ENCODE measurements at places on chromosomes 3 and 15.

DNA sequence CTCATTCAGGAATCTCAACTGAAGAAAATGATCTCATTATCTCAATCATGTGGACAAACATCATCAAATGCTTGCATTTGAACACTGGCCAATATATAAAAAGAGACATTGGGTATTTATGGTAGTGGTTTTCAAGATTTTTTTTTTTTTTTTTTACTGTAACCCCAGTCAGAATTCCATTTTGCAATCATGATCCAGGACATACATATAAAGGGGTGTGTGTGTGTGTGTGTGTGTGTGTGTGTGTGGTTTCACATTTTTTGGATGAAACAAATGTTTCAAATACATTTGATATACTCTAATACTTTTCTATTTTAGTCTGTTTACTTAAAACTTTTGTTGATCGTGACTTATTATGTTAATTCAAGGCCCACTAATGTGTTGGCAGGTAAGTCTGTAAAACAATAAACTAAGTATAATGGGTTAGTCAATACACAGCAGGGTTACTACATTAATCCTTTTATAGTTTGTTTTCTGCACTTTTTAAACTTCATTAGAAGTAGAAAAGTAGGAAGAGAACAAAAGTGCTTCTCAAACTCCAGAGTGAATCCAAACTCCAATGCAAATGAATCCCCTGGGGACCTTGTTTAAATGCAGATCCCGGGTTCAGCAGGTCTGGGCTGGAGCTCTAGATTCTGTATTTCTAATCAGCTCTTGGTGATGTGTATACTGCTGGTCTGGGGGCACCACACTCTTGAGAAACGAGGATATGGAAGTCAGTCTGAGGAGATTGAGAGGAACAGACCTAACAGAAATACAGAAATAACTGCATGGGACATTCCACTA is 17.6 kb downstream of the THRB start:
- DNase-seq, result no peak

DNA sequence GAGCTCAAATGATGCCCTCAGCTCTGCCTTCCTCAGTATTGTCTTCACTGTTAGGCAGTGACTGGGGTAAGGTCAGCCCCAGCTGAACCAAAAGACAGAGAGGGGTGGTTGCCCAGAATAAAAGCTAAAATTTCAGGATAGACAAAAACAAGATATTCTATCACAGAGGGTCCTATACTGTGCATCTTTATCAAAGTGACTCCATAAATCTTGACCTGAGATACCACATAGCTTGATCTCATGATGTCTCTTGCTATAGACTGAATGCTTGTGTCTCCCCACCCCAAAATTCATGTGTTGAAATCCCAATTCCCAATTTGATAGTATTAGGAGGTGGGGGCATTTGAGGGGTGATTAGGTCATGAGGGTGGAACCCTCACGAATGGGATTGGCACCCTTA is 30.4 kb downstream of the EIF1B start:
- no peak for DNase-seq

DNA sequence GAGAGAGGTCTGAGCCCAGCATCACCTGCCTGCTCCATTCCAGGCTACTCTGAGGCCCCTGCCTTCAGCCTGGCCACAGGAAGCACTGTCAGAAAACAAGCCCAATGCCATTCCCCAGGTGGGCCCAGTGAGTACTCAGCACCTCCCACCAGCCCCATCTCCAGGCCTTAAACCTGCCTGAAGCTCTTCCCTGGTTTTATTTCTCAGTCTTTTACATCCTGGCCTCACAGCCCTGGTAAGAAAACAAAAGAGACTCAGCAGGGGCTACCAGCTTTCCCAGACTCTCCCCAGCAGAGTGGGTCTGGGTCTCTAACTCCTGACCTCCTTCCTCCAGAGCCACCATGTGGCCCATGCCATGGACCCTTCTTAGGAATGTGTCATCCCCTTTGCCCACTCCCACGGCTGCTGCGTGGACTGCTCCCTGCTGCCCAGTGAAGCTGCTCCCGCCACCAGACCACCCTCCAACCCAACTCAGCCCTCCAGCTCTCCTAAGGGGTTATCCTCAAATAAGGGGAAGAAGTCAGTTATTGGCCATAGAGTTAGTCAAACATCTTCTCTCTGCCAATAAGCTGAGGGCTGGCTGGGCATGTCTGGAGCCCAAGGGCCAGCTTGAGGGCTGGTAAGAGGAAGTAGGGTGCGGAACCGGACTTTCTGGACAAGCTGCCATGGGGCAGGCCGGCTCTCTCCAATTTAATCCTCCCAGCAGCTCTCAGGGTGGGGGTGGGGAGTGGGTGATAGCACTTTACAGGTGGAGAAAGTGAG is 116.7 kb upstream of the LINGO1 start:
- peak; percentile 59 for DNase-seq

- DNase-seq, result no peak
Observed at GRCh38 chr15:66066005-66066404, 187.5 kb downstream of the MEGF11 start.
